ENCODE measurements at places on chromosomes 16 and 17.

- no peak for DNase-seq
These were observed 372.3 kb downstream of the SEC14L1 start for GRCh38 chr17:77513045-77513444.

- DNase-seq = no peak
These were observed 18.3 kb downstream of the KIAA0513 start for GRCh38 chr16:85045641-85046471.

- DNase-seq = no peak
These were observed 111.2 kb downstream of the ANKRD11 start for GRCh38 chr16:89378947-89379771.

GRCh38 chr16:23064639-23065038, 84.6 kb downstream of the USP31 start:
- DNase-seq = no peak

- DNase-seq = no peak
These were observed 327.9 kb upstream of the SOX9 start for GRCh38 chr17:71792966-71793365.

DNA sequence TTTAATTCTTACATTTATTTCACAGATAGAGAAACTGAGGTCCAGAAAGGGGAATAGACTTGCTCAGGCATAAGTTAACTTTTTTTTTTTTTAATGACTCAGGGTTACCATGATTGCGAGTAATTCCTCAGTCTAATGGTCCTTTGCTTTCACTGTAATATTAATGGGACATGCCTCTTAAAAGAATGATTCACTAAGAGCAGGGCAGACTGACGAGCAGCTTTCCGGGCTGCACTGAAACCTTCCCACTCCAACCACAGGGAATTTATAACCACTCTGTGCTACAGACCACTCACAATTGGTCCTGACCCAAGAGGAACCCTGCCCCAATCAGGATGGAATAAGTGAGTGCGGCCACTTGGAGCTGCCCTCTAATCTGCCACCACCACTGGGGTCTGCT, 5.7 kb downstream of the HOXB2 start:
- DNase-seq = no peak

GRCh38 chr16:68539711-68540239, 684 bp downstream of the ZFP90 start:
- DNase-seq = no peak

DNA sequence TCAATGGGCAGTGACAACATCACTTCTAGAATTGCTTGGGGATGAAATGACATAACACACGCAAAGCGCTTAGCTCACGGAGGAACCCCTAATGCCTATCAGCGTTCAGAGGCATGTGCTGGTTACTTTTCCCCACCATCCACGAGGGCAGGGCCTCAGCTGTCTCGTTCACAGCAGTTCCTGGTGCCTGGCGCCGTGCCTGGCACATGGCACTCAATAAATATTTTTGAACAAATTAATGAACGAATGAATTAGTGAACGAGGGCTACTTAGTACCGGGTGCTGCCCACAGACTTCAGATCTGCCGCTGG, 14.1 kb upstream of the CIBAR2 start:
- DNase-seq = no peak

All from SHP77 (cell line).